Left colon (tissue), 2 donors: ENCODE measurements at places on chromosomes 7 and 10.

DNA sequence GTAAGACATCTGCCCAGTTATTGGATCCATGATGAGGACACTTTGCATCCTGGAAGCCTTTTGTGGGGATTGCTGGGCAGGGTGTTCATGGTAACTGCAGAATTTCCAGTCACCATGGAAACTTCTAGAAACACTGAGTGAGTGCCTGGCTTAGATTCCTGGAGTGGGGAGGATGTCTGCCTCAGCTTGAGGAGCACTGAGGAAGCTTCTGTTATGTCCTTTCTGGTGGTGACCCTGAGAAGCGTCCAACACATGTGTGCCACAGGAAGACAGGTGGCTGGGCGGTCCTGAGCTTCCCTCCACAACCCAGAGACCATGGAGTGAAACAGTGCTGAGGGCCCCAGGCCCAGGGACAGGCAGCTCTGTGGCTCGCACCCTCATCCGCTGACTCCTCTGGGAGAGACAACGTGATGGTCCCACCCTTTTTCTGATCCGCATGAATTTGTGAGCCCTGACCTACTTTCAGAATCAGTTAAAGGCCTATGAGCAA is 191.8 kb upstream of the CXCL12 start:
- no peak for DNase-seq

GRCh38 chr7:55574051-55574717 is 1.9 kb upstream of the VOPP1 start:
- no peak for DNase-seq

GRCh38 chr7:80896906-80897598 is 21.8 kb downstream of the SEMA3C start:
- DNase-seq, result peak; percentile 38

DNA sequence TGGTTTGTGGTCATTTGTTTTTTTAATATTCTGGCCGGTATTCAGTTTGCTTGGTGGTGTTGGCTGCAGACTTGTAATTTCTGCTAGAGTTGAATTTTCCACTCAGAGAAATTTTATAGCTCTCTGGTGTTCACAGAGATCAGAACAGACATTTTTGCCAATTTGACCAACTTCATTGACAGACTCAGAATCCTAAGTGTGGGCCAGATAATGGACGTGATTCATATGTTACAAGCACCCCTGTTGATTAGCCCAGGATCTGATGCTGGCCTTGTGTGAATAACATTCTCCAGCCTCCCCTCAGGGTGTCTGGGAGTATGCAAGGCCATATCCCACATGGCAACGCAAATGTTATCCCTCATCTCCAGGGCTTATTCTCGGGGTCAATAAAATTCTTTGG is 283.8 kb downstream of the C7orf25 start:
- no peak for DNase-seq

DNA sequence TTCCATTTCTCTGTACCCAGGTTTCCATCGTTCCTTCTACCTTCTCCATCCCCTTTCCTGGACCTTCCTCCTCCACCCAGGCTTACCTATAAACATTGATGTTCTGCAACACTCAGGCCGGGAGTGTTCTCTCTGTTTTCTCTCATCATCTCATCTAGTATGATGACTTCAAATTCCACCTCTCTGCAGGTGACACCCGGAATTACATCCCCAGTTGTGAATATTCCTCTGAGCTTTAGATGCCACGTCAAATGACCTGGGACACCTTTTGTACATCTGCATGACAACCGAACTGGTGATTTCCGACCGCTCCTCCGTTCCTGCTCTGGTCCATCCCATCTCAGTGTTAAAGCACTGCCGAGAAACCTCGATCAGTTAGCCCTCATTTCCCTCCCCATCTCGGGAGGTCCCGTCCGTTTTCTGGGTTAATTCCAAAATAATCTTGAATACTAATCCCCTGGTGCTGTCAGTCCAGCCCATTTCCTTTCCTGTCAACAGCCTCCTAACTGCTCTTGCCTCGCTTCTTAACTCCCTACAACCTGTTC is 76.7 kb upstream of the SAMD8 start:
- no peak for DNase-seq

- no peak for DNase-seq
Measured at GRCh38 chr7:52569151-52569550, 466.3 kb upstream of the POM121L12 start.

DNA sequence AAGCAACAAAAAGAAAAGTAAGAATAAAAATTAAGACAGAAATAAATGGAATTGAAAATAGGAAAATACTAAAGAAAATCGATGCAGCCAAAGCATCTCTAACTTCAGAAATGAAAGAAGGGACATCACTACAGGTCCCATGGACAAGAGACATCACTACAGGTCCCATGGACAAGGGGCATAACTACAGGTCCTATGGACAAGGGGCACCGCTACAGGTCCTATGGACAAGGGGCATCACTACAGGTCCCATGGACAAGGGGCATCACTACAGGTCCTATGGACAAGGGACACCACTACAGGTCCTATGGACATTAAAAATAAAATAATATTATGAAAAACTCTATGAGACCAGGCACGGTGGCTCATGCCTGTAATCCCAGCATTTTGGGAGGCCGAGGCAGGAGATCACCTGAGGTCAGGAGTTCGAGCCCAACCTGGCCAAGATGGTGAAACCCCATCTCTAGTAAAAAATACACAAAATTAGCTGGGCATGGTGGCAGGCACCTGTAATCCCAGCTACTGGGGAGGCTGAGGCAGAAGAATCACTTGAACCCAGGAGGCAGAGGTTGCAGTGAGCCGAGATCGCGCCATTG is 101.0 kb upstream of the DNAAF5 start:
- no peak for DNase-seq

DNA sequence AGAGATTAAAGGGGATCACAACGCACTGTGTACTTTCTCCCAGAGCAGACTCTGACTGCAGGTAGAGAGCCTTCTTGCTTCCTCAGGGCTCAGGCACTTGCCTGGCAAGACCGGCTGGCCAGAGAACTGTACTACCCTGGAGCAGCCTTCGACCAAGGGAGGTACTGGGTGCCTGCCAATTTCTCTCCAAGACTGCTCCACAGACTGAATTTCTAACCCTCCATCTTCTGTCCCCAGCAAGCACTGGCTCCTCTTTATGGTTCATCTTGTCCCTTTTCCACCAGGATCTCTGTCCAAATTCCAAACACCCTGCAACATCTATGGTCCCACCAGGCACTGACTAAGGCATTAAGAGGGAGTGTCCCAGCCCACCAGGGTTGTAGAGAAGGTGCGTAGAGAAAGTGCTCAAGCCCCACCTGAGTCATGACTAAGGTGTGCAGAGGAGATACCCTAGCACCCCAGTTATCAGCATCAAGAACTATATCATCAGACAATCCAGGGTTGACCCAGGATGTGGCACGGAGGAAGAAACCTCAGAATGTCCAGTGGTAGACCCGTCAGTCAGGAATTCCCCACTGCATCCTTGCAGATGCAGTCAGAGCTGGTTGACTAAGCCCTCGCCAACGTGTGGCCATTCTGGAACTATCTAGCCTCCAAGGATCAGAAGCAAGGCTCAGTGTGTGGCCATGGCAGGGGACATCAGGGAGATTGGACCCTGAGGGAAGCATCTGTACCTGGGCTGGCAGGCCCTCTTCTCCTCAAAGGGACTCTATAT is 60.9 kb upstream of the CAMK2B start:
- peak; percentile 8 for DNase-seq

DNA sequence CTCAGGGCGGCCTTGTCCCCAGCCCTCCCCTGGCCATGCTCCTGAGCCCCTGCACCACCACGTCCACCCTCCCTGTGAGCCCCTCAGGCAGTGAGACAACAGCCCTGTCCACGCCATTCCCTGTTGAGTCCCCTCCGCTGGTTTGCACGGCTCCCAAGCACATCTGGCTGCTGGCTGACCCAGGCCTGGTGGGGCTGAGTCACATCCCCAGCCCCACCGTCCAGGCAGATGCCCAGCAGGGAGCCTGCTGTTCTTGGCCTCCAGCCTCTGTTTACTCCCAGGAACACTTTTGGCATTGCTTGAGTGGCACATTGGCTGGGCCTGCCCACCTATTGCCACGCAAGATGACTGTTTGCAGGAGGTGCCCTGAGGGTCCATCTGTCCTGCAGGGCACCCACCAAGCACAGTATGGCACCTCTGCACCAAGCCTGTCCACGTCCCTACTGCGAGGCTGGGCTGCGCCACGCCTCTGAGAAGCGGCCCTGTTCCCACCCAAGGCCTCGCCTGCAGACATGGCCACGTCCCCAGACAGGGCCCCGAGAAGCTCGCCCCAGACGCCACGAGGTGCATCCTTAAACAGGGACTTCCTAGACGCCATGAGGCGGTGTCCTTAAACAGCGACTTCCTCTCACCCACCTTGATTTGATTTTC is 48.4 kb upstream of the INPP5A start:
- peak; percentile 25 for DNase-seq

GRCh38 chr10:86366033-86366901 is at the start of gene GRID1:
GRID1 (minus strand) TSS chr10:86366795.
- DNase-seq, result peak; percentile 25
